ENCODE measurements at places on chromosomes 16 and 17.
A peak's percentile ranks its signal among the peaks of the same experiment; 100 is the strongest.

DNA sequence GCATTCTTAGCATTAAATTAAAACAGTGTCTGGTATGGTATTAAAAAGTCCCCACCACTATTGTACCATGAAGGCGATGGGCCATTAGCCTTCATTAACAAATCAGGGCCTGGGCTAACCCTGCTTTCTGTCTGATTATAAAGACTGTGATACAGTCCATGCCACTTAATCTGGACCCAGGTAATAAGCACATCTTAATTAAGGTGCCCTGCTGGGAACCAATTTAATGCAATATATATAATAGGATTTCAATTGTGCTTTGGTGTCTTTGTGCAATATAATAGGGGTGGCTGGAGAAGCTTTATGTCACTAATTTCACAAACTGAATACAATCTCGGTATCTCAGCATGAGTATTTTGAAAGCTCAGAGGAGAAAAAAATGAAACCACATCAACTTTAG lies 64.4 kb upstream of the CDH8 start:
- no peak for DNase-seq

DNA sequence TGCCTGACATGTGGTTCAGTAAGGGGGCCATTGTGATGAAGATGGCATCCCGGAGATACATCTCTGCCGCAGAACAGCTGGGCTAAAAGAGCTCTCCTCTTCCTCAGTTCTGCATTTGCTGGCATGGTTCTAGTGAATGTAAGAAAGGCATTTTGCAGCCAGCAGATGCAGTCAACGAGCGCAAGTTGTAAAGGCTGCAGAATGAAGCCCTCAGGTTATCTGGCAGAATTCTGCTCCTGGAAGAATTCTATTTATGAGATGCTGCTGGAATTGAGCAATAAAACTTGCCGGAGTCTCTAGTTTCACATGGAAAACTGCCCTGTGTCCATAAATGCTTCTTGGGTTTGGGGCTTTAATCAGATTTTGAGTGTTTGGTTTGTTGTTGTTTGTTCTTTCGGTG lies 176.8 kb upstream of the HSBP1 start:
- DNase-seq: no peak

GRCh38 chr16:66366433-66367299 lies at the start of gene CDH5:
Gene CDH5 (plus strand): TSS chr16:66366691. CDS start chr16:66379338, 12,647 bp downstream.
- DNase-seq: no peak

DNA sequence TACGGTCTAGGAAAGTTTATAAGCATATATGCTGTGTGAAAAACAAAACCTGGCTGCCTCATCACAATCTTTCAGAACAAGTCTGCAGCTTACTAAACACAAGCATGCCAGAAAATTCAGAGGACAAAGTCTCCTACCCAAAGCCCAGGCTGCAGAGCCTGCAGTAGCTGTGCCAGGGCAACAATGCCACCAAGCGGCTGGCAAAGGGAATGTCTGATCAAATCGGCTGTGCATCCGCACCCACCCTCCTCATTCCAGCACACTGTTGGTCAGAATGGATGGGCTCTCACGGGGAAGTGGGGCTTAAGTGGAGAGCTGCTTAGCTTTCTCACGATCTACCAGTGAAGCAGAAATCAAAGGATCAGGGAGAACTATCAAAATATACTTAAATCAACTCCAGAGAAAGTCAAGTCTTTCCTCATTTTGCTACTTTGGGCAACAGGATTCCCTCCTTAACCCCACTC lies 73.5 kb downstream of the CYTH1 start:
- DNase-seq: peak; percentile 16

DNA sequence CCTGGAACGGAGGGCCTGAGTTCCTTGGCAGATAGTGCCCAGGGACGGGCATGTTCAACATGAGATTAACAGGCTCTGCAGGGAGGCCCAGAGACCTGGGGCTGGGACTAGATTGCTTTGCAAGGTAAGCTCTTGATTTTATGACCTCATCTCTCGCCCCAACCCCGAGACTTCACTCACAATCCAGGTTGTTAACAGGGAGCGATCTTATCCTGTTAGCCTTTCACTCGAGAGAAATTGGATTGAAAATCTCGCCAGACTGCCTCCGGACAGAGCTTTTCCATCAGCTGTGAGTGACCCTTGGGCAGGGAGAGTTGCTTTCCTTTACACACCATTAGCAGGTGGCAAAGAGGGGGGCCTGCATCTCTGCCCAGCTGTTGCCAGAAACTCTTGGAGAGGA lies 521.7 kb upstream of the EEF2KMT start:
- no peak for DNase-seq

DNA sequence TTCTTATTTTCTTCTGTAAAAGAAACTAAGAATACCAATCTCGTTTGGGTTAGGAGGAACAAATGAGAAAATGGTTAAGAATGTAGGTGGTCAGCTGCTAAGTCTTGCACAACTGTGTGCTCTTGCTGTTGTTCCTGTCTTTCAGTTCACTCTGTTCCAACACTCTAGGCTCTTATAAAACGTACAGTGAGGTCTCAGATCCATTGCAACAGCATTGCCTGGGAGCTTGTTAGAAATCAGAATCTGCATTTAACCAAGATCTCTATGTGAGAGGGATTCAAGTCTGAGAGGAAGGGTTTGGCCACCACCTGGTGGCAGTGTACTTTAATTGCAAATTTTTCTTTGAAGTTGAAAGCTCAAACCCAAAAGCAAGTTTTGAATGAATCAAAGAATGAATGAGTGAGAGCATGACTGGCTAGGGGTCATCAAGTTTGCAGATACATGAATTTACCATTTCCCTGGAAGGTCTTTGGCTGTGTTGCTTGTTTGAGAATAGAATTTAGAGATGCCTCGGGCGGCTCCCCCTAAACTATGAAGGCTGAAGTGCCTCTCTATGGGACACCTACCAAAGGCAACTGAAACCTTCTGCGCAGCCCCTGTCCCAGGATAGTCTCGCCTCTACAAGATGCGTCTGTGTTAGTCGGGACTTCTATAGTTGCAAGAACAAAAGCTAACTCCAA lies 2.5 kb downstream of the ALOX15B start:
- no peak for DNase-seq

GRCh38 chr16:30703971-30704370 lies 5.0 kb downstream of the SRCAP start:
- no peak for DNase-seq

DNA sequence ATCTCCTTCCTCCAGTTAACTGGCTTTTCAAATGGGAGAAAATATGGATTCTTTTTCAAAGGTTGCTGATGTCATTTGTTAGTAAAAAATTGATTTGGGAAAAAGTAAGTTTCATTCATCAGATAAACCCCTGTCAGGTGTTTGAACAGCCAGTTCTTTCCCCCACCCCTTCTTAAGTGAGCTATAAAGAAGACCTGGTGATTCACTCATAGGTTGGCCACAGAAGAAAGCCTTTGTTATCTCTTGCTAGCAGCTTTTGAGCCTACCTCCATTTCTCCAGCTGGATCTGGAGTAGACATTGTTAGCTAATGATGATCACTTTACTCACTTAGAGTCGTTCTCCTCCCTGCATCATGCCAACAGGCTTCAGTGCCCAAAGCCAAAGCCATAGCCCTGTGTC lies 63.0 kb downstream of the NLK start:
- DNase-seq: no peak

GRCh38 chr17:39212841-39213480 lies 12.8 kb downstream of the STAC2 start:
- DNase-seq: no peak

- no peak for DNase-seq
These were observed 26.1 kb upstream of the ZNF750 start for GRCh38 chr17:82865774-82866395.

- no peak for DNase-seq
These were observed 94.4 kb upstream of the CPHXL start for GRCh38 chr16:75820672-75821071.

DNA sequence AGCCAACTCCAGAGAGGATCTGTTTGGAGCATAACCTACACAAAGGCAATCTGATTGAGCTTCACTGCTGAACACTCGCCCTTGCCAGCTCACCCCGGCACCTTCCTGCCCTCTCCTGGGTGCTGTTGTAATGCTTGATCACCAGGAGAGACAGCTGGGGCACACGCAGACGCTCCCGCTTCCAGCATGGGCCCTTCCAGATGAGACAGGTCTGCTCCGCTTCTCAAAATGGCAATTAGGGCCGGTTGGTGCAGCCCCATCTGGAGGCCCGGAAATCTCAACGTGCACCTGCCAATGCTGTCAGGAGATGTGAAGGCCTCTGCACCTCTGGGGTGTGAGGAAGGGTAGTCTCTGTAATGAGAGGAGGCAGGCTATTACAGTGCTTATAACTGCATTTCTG lies 206.1 kb downstream of the ABCC12 start:
- DNase-seq: no peak

DNA sequence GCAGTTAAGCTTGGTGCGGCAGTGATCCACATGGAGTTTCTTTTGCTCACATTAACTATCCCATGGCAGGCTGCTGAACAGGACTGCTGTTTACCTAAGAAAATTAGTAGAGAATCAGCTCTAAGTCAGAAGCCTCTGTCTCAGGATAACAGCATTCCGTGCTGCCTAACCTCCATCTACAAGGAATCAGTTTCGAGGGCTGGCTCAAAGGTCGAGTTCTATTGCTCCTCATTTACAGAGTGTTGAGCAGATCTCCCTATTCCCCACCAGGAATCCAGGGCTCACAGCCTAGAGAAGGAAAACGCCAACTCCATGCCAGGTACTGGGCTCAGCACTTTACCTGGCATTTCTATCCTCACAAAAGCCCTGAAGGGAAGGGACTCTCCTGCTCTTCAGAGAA lies 9.9 kb downstream of the GINS2 start:
- DNase-seq: no peak

- DNase-seq: no peak
These were observed 30.1 kb downstream of the TRPV3 start for GRCh38 chr17:3527468-3527867.

- no peak for DNase-seq
These were observed 7.1 kb upstream of the LGALS3BP start for GRCh38 chr17:78986649-78987328.

DNA sequence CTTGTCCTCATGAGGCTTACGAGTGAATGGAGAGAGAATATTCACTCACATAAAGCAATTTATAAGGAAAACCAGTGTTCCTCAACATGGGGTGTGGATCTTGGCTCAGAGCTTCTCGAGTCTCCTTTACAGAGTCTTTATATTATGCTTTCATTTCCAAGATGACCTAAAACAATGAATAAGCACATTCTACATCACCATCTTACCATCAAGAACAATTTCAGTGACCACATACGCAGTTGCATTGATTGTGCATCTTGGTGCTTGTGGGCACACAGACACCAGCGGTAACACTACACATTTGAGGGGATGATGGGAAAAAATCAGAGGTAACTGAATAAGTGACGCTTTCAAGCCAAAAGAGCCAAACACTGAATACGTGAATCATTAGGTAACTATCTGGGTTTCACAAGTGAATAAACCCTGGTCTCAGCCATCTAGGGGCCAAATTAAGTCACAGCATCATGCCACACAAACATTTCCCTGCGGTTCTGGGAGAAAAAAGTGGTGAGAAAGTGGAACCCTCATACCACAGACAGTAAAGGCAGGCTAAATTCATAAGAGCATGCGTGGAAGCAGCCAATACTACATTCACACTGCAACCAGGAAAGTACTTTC lies 9.4 kb downstream of the CWC25 start:
- DNase-seq: no peak

GRCh38 chr16:74720579-74720978 lies 19.9 kb upstream of the MLKL start:
- no peak for DNase-seq

DNA sequence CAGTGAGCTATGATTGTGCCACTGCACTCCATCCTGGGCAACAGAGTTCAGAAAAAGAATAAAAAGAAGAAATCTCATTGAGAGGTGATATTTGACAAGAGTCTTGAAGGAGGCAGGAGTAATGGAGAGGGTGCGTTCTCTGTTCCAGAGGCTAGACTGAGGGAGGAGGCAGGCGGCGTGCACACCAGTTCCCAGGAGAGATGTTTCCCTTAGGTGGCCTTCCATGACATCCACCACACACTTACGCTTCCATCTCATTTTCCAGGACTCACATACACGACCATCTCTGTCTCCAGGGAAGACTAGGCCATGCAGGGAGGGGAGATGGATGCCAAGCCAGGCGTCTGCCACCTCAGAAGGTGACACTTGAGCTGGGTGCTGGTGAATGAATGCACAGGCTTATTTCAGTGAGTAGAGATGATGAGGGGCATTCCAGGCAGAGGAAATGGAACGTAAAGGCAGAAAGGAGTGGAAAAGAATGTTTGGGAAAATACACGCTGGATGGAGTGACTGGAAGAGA lies 25.3 kb upstream of the N4BP1 start:
- no peak for DNase-seq

DNA sequence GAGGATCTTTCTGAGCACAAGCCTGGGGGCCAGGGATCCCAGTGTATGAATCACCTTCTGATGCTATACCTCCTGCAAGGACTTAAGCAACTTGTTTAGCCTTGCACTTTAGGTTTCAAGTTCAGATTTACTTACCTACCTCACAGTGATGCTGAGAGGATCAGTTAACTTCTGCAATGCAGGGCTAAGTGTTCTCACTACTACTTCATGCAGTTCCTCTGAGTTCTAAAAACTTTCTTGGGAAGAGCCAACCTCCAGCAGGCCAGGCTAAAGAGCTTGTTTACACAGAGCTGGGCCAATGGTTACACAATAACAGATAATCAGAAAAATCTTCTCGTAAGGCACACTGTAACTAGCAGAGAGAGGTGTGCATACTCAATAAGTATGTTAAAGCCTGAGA lies 13.0 kb downstream of the VEZF1 start:
- DNase-seq: no peak

DNA sequence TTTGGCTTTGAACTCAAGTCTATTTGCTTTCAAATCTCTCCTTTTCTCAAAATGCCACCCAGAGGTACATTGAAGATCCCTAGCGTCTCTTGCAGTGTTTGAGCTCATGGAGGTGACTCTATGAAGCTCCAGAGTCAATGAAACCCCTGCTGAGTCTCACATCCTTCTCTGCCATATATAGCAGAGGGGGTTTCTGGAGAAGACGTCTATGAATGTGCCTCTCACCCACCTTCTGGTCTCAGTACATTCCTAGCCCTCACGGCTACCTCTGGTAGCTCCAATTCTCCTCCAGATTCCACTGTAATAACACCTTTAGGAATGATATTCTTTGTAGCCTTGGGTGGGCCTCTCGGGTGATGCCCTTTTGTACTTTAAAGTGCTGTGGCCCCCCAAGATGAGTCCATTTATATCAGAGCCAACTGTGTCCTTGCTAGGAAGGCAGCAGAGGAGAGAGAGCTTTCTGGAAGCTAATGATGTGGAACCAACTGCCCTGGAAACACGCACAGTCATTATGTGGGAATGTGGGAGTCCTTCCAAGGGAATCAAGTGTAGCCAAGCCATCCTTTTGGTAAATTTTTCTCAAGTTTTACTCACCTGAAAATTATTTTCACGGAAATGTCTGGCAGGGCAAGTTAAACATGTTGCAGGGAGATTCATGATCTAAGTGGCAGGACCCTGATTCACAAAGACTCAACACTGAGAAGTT lies 123.4 kb downstream of the ASIC2 start:
- no peak for DNase-seq

DNA sequence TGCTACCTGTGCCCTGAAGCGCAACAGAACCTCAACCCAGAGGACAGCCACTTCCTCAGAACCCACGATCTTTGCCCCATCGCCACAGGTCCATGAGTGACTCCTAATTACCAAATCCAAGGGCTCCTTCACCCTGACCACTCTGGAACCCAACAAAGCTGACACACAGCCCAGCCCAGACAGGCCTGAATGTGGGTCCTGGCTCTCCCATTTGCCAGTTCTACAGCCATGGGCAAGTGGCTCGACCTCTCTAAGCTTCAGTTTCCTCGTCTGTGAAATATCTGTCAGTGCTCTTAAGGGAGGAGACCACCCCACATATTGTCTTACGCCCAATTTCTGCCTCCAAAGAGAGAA lies 18.0 kb upstream of the ENDOV start:
- no peak for DNase-seq
